ENCODE measurements at places on chromosomes 2 and 18.

DNA sequence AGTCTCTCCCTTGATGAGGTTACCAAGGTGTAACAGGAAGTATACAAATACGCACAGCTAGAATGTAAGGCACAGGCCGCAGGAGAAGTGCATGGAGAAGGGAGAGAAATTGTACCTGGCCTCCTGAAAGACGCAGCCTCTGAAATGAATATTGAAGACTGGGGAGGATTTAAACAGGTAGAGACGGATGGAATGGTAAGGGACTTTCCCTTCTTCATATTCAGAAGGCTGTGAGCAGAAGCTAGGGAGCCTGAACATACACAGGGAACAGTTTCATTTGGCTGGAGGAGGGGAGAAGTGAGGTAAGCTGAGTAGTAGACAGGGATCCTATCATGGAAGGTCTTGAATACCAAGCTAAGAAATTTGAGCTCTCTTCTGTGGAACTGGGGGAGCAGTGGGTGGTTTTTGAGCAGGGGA is 112.7 kb downstream of the ANKRD44 start:
- DNase-seq: no peak

DNA sequence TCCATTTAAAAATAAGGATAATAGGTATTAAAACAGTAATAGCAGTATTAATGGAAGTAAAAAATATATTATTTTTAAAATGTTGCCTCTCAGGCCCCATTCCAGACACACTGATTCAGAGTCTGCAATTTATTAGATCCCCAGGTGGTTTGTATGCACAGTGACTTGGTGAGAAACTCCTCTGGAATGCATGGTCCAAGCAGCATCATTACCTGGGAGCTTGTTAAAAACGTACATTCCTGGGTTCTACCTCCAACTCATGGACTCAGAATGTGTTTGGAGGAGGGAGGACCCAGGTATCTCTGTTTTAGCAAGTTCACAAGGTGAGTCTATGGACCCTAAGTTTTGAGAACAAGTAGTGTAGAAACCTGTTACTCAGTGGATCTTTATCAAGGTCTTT is 95.6 kb downstream of the ITGA4 start:
- no peak for DNase-seq

DNA sequence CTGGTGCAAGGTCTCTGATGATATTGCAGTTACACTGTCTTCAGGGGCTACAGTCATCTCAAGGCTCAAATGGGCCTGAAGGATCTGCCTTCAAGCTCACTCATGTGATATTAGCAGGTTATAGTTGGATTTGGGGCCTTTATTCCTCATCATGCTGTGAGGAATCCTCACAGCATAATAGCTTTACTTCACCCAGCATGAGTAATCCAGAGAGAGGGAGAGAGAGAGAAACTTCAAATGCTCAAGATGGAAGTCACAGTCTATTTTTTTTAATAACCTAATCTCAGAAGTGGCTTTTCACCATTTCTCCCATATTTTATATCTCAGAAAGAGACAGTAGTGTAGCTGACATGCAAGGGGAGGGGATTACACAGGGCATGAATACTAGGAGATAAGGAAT is 658.7 kb downstream of the EPHA4 start:
- DNase-seq: no peak

DNA sequence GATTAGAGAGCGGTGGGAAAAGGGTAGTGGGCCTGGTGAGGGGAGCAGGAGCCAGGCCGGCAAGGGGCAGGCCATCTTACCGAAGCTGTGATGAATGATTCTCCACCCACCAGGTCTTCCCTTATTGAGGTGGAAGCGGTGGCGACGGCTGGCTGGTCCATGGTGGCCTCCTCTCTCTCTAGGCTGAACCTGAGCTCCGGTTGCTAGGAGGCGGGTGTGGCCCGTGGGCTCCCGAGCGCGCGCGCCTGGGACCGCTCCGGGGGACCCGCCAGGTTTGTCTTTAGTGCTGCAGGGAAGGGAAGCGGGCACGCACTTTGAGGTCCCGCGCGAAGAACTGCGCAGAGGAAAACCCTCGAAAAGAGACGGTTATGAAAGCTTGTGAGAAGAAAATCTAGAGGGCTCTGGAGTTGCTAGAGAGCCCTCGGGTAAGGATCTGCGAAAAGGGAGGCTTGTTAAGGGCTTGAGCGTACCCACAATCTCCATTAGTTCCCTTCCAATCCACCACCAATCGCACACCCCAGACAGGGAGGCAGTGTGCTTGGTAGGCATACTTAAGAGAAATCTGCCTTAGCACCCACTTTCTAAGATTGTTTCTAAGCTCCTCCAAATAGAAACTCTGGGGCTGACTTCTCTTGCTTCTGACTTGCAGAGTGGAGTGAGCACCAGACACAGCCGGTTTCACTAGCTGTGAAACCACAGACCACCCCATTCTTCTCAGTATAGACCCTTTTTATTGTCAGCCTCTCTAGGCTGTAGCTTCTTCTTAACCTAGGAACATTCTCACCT is at the start of gene STPG4:
Gene STPG4 (minus strand): TSS at position 218 of the 786 bp plus-strand sequence. CDS start 57 bp downstream, at position 161.
- DNase-seq: no peak

- no peak for DNase-seq
These were observed 65.9 kb upstream of the SLC16A14 start for GRCh38 chr2:230134496-230135129.

DNA sequence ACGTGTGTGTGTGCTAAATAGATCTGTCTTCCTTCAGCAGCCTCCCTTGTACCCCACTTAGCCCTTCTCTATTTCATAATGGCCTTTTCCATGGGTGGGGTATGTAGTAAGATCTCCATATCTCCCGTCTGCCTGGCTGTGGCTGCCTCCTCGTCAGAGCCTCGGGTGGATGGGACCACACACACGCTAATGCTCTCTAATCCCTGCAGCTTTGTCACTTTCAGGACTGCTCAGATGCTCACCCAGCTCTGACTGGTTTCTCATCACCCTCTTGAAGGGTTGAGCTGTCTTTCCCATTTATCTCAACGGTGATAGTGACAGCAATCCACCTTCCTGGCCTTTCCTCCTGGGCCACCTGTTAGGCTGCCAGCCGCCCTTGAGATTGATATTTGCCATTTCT is 95.3 kb downstream of the DCC start:
- no peak for DNase-seq

- no peak for DNase-seq
These were observed 425 bp upstream of the SALL3 start for GRCh38 chr18:78979056-78979729.

- no peak for DNase-seq
These were observed 4.7 kb upstream of the OSBPL1A start for GRCh38 chr18:24402209-24402785.

GRCh38 chr2:183575481-183575880 is 451.2 kb downstream of the NUP35 start:
- no peak for DNase-seq

Measured in astrocyte of the cerebellum (primary cell).